Mesenchymal stem cell (in vitro differentiated cells and primary cell): ENCODE measurements at places on chromosomes 6 and 20.

- peak; percentile 66 for DNase-seq
These were observed 75.4 kb upstream of the TMEM244 start for GRCh38 chr6:129936329-129937165.

- DNase-seq: no peak
These were observed 4.1 kb downstream of the CCDC170 start for GRCh38 chr6:151497905-151498304.

- DNase-seq: no peak
These were observed 193.1 kb downstream of the NRN1 start for GRCh38 chr6:5813625-5814027.

GRCh38 chr6:159012201-159012600 lies 12.2 kb upstream of the RSPH3 start:
- peak; percentile 12 for DNase-seq

DNA sequence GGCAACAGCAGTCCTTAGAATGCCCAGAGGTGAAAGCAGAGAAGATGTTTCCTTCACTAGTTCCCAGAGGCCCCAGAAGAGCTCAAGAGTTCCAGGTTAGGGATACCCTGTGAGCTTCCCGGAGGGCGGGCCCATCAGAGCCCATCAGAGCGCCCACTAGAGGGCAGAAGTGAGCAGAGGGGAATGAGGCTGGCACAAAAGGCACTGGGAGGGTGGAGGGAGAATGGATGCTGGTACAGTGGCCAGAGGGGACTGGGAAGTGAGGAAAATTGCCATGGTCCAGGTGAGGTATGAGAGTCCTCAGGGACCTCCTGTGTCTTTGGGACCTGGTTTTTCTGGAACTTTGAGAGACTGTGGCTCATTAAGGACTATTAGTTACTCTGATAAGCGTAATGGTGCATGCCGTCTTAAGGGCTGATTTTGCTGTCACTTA lies 57.3 kb downstream of the LINC00237 start:
- no peak for DNase-seq

DNA sequence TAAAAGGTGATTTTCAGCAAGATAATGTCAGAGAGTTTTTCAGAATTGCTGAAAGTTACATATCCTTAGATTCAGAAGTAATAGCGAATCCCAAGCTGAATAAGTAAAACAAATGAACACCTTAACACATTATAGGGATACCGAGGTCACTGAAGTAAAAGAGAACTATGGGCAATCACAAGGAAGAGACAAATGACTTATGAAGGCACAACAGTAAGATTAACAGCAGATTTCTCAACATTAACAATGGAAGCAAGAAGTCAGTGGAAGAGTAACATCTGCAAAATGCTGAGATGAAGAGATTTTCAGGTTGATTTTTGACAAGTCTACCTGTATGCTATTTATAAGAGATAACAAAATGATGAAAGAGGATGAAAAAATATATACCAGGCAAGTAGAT lies 86.1 kb upstream of the EZR start:
- DNase-seq: no peak
